ENCODE measurements at places on chromosomes 7 and 10.

GRCh38 chr7:23210506-23210905, 28.7 kb downstream of the NUP42 start:
- no peak for DNase-seq

GRCh38 chr10:97701438-97702069, 12.0 kb upstream of the MARVELD1 start:
- DNase-seq = peak; percentile 83

DNA sequence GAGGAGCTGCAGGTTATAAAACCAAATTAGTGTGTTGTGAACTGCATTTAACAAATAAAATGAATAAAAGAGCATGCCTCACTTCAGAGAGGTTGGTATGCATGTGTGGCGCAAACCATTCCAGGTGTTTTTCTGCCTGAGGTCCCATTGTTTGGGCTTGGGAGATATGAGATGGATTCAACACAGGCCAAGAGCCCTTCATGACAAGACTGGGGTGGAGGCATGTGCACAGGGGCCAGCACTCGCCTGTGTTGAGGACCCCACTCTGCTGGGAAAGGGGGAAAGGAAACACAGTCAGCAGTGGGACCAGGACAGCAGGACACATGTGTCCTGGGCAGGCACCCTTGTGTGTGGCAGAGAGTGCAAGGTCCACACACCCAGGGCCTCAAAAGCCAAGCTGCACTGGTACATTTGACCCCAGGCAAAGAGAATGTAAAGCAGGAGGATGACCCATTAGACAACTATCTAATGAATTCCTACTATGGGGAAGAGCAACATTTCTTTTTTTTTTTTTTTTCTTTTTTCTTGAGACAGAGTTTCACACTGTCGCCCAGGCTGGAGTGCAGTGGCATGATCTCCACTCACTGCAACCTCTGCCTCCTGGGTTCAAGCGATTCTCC, 9.2 kb upstream of the SLC18A3 start:
- DNase-seq = no peak

- no peak for DNase-seq
These were observed 111.5 kb downstream of the SEMA3C start for GRCh38 chr7:80807166-80807900.

- DNase-seq = peak; percentile 72
These were observed 29.3 kb upstream of the SH3PXD2A start for GRCh38 chr10:103884681-103885139.

- DNase-seq = no peak
These were observed 13.4 kb downstream of the CTBP2 start for GRCh38 chr10:125146791-125147579.

GRCh38 chr10:110759523-110759922, 112.2 kb upstream of the PDCD4 start:
- no peak for DNase-seq

DNA sequence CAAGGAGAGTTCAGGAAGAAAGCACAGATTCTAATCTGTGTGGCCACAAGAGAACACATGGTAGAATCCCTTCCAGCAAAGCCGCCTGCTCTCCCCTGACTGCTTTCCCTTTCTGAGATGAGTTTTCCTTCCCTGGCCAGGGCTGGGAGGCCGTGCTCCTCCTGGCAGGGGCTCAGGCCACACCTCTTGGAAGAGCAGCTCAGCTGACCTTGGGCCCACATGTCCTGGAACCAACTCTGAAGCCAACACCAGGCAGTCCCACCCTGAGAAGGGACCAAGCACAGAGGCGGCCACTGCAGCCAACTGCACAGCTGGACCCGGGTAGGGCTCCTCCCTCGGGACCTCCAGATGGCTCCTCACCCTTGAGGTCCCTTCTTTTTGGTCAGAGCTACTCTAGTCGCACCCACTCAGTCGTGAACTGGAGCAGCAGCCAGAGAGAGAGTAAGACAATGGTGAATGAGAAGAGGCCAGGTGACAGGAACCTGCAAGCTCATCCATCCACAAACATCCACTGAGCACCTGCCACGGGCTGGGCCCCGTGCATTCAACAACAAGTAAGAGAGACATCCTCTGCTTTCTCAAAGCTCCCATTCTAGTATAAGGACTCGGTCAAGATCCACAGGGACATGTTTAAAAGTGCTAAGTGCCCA, 40.3 kb downstream of the FAM53B start:
- DNase-seq = peak; percentile 35

DNA sequence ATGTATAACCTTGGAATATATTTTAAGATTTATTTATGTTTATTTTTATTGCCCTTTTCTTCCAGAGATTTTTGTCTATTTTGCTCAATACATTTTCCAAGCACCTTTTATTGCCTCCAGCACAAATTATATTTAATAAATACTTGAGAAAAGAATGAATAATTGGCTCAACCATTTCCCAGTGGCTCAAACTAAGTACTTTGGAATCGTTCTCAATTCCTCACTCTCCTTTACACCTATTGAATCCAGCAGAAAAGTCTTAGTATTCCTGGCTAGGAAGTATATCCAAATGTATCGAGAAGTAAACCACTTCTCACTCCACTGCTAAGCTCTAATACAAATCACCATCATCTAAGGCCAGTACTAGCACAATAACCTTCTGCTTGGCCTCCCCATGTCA, 276.1 kb downstream of the NEBL start:
- no peak for DNase-seq

DNA sequence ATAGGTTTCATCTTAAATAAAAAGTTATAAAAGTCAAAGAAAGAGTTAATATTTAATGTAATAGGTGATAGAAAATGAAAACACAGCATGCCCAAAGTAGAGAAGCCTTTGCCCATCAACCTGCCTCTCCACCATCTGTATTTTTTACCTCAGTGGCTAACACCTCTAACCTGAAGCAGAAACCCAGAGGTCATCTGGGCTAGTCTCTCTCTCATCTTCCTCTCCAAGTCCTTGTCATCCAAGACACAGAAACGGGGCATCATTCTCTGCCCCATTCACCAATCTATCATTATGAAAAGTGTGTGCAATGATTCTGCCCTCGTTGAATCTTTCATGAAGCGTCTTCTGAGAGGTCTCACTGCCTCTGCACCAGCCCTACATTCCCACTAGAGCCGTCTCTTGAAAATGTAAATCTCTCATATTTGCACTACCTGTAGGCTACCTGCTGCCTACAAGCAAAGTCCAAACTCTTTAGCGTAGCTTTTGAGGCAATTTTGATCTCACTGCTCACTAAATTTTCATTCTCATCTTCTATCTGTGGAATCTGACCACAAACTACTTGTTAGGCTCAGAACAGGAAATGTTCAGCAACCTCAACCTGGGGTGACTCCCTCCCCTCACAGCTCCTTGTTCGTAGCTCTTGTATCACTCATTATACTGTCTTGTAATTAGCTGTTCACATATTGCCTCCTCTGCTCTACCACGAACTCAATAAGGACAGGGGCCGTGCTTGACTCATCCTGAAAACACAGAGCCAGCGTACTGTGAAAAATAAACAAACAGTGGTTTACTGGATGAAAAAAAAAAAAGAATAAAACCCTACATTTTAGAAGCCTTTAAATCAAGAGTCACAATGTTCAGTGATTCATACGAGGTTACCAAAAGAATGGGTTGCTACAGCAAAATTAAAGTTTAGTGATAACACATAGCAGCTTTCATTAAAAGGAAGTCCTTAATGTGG, 83.1 kb downstream of the CTNNA3 start:
- DNase-seq = peak; percentile 18

DNA sequence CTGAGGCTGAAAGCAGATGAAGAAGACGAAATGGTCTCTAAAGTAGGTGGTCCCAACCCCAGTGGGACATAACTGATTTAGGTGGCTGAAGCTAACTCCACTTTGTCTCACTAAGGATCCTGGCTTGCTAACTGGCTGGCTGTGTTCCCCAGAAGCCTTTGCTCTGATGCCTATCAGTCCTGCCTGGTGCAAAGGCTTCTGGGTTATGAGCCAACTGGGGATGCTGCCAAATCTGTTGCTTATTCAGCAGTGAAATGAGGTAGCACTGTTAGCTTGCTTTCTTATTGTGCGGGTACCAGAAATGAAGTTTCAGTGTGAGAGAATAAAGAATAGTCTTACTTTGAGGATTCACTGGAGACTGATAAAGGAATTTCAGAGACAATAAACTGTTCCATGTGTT, 18.1 kb downstream of the PRKG1 start:
- peak; percentile 46 for DNase-seq

- no peak for DNase-seq
These were observed 562 bp upstream of the ADGRA1 start for GRCh38 chr10:133087045-133087678.

DNA sequence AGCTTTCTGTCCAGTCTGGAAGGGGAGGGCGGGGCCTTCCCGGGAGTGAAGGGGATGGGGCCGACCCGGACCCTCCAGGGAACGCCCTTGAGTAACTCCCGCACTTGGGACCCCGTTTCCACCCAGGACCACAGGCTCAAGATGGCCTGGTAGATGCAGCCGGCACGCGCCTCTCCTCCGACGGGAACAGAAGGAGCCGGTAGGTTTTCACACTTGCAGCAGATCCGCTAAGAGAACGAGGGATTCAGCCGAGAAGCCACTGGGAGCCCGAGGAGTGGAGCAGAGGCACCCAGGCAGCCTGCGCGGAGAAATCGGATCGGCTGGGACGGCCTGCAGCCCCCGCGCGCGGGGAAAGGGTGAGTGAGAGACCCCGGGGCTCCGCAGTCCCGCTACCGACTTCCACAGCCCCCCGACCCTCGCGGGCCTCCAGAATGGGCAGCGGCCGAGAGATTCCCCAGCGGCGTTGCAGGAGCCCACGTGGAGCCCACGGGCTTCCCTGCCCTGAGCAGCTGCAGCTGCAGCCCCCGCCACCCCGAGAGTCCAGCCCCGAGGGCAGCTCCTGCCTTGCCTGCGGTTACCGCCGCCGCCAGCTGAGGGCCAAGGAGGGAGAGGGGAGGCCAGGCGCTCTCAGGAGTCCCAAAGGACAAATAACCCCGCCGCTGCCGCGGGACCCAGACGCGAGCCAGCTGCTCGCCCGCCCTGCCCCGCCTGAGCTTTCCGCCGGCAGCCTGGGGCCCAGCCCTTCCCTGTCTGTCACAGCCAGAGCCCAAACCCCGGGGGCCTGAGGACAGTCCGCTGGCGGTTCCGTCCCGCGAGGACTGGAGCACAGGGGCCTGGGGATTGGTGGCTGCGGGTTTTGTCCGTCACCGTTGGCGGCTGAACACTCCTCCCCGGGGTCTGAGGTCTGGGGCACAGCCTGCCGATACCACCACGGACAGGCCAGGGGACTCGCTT, 21.8 kb downstream of the IFT22 start:
- DNase-seq = no peak

- no peak for DNase-seq
These were observed 219.4 kb downstream of the ANK3 start for GRCh38 chr10:60170250-60170649.

GRCh38 chr10:127612-128432, 7.4 kb upstream of the ZMYND11 start:
- DNase-seq = no peak

- peak; percentile 92 for DNase-seq
These were observed 167.9 kb downstream of the NEURL1 start for GRCh38 chr10:103661198-103661950.

DNA sequence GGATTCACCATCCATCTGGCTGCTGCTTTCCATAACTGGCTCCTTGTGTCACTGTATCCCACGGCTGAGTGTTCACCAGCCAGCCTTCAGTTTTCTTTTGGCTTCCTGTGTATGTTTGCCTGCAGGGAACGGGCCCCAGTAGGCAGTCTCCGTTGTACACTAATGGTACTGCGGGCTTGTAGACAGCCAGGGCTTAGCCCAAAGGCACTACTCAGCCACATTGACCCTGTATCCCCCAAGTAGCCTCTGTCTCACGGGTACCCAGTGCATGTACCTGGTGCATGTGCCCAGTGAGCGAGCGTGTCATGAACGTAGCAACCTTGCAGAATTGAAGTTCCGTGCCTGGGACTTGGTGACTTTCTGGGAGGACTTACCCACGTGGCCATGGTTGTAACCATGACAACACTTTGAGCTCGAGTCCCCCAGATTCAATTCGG, 6.1 kb downstream of the PFKFB3 start:
- no peak for DNase-seq

GRCh38 chr10:35416619-35417312, 80.5 kb downstream of the CCNY start:
- no peak for DNase-seq

DNA sequence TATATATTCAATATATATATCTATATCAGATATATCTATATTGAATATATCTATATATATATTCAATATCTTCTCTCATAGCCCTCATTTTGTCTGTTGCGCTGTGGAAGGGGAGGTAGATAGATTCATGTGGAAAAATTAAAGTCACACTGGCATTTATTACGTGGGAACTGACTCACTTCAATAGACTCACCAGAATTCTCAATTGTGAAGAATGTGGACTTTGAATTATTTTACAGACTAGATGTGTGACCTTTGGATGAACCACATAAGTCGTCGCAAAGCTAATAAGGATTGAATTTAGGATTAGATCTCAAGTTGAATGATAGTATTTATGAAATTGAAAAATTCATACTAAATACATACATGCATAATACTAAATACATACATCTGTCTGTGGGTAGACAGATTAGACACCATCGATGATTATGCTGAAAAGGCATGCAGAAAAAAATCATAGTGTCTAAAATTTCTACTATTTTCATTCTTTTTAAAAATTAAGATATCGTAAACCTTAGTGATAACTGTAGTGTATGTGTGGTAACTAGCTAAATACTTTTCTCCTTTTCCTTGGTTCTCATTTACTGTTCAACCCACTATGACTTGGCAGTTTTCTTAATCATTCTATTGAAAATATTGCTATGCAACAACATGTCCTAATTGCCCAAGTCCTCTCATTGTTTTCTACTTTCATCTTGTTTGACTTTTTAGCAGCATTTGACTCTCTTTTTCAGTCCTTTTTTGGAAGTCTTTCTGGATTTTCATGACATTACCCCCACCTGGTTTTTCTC, 61.8 kb upstream of the A1CF start:
- no peak for DNase-seq

DNA sequence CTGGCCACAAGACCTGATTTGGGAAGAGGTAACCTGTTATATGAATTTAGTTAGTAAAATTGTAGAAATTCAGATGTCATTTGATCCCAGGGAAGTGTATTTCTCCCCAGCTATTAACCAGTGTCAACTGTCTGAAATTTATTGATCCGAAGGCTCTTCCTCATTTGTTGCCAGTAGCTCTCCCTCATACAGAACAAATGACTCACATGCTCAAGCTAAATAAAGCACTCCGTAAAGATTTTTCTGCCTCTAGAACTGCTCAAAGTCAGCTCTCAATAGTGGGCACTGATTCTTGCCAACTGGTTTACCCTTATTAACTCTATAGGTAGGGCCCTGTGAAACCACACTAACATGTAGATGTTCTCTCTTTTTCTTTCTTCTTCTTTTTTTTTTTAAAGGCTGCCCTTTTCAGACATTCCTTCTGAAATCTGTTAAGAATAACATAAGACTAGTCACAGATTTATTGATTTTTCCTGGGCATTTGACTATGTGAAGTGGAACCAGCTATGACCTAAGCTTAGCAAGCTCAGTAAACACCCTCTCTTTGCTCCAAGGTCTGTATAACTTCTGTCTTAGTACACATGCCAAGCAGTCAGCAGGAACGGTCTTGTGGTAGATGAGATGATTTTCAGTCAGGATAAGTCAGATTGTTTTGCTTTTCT, 21.8 kb downstream of the RPA3 start:
- DNase-seq = no peak
